SW 1271 (cell line): ENCODE measurements at places on chromosomes 6 and 20.
A peak's percentile ranks its signal among the peaks of the same experiment; 100 is the strongest.

DNA sequence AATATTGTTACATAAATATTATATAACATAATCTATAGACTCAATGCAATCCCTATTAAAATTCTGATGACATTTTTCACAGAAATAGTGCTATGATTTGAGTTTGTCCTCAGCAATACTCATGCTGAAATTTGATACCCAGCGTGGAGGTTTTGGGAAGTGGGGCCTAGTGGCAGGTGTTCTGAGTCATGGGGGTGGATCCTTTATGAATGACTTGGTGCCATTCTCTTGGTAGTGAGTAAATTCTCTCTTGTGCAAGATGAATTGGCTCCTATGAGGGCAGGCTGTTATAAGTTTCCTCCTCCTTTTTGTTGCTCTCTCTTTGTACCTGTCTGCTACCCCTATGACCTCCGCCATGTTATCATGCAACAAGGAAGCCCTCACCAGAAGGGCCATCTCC is 65.8 kb downstream of the SHPRH start:
- DNase-seq: no peak

- peak; percentile 16 for DNase-seq
Observed at GRCh38 chr6:109961611-109962041, 16.5 kb upstream of the GPR6 start.

- DNase-seq: no peak
Observed at GRCh38 chr6:92415656-92416055, 1003.7 kb downstream of the EPHA7 start.

DNA sequence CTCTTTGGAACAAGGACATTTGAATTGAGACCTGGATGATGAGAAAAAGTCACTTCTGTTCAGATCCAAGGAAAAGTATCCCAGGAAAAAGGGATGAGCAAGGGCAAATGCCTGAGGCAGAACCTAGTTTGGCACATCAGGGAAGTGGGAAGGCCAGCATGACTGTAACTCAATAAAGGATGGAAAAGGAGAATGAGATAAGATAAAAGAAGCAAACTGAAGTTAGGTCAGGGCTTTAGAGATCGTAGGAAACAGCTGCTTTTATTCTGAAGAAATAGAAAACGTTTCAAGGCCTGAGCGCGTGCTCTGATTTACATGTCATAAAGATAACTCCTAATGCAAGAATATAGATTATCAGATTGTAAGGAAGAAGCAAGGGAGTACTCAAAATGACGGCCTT is 450.0 kb downstream of the FRK start:
- DNase-seq: no peak

- DNase-seq: no peak
Observed at GRCh38 chr6:29965563-29965872, 23.2 kb downstream of the HLA-A start.

- peak; percentile 67 for DNase-seq
Observed at GRCh38 chr6:31079656-31080261, 32.6 kb downstream of the C6orf15 start.

- peak; percentile 68 for DNase-seq
Observed at GRCh38 chr20:45993197-45993951, 15.3 kb upstream of the MMP9 start.

DNA sequence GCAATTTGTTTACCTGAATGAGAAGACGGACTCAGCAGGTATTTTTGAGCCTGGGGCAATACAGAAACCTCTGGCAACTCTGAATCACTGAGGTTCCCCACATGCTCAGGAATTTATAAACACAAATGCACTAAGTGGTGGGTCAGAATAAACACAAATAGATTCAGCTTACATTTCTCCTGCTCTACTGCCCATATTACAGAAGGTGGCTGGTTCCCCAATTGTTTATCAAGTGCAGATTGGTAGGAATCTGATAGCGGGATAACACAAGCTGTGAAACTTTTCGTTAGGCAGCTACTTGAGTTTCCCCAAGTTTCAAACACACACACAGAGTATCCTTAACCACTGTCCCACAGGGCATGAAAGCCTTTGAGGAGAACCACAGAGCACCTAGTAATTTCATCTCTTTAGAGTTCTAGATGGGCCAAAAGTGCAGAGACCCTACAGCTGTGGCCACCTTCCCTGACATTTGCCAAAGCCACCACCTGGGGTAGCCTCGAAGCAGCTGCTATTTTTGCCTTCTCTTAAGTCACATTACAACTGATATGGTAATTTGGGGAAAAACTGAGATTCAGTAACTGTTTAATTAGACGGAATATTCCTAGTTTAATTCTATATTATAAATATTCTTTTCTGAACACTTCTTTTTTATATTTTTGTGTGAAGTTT is 204.2 kb upstream of the PTCHD4 start:
- no peak for DNase-seq

- DNase-seq: no peak
Observed at GRCh38 chr6:167996424-167997199, 859 bp upstream of the KIF25 start.

- no peak for DNase-seq
Observed at GRCh38 chr6:45206793-45207492, 121.2 kb upstream of the RUNX2 start.

DNA sequence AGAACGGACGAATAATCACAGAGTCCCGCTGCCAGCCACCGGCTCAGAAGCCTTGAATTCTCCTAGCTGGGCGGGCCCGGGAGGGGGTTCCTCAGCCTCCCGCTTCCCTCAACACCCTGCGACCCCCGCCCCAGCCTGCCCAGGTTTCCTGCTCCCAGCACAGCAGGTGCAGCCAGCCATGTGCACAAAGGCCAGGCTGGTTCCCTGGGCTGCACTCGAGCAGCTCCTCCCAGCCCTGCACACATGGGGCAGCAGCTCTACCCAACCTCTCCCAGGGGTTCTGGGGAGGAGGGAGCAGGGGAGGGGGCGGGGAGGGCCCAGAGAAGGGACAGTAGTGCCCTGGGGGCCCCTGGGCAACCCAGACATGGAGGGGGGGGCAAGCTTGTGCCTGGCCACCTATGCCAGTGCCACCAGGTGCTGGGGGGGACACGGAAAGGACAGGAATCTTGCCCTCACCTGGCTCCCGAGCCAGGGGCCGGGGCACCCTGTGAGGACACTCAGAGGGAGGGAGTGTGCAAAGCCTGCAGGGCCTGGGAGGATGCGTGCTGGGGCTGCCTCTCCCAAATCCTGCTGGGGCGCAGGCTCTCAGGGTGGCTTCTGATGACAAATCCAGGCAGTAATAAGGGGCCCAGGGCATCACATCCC is 1.2 kb upstream of the NTSR1 start:
- no peak for DNase-seq

- no peak for DNase-seq
Observed at GRCh38 chr6:16839631-16840179, 78.4 kb upstream of the ATXN1 start.

DNA sequence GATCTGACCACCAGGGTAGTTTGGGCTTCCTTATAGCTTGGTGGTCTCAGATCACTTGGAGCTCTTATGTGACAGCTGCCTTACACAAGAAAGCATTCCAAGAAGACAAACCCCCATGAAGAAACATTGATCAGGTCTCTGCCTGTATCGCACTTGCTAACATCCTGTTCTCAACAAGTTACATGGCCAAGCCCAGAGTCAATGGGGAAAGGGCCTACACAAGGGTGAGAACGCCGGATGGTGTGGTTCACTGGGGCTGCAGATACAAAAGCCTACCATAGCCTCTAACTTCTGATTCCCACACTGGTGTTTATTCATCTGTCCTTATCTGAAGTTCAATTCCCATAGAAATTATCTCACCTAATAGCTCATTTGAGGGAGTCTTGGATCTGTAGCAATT is 235.5 kb downstream of the SYNDIG1 start:
- no peak for DNase-seq

GRCh38 chr20:7038029-7038428 is 270.5 kb downstream of the BMP2 start:
- DNase-seq: no peak

GRCh38 chr6:21595285-21596144 is 2.0 kb downstream of the SOX4 start:
- DNase-seq: no peak

GRCh38 chr6:157855325-157855724 is 32.3 kb downstream of the SNX9 start:
- DNase-seq: no peak

DNA sequence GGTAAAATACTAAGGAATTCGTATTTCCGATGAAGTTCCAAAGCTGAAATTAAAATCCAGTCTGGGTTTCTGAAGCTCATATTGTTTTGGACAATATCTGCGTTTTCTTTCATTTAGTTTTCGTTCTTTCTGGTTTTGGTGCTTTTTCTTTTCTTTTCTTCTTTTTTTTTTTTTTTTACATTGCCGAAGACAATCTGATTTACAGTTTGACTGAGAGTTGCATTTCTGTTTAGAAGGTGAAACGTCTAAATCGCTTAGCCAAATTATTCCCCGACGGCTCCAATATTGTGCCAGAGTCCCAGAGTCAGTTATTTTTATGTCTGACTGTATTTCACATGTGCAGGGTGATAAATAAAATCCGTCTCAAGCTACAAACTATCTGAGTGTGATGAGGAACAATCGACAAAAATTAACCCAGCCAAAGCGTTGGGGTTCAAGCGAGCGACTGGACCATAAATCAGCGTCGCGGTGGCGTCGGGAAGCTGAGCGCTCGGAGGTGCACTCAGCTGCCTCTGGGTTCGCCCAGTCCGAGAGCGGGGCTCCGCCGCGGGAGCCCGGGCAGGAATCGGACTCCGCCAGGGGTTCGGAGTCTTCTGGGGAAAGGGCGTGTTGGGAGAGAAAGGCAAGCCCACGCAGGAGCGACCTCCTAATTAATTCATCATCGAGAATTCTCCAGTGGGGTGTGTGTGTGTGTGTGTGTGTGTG is 8.2 kb upstream of the TBX18 start:
- DNase-seq: no peak

DNA sequence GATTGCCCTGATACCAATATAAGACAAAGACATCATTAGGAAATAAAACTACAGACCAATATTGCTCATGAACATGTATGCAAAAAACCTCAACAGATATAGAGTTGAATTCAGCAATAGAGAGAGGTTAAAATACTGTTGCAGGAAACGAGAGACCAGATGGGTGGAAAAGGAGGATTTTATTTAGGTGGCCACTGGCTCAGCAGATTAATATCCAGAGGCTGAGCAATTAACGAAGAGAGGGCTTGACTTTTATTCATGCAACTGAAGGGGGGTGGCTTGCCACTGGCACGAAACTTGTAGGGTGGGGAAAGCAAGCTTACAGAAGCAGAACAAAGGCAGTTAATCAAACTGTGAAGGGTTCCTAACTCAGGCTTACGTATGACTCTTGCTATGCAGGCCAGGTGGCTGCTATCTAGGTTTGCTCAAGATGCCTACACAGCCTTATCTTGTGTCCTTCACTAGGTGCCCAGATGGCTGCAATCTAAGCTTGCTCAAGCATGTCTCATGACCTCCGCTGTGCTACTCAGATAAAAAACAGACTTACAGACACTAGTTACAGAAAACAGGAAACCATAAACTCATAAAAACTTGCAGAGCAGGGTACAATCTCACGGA is 126.4 kb downstream of the MMUT start:
- DNase-seq: no peak

GRCh38 chr6:165308926-165309731 is at the start of gene C6orf118:
Gene C6orf118, minus strand, starts transcription at chr6:165309605. Its CDS starts 19 bp downstream, at chr6:165309586.
- DNase-seq: no peak

DNA sequence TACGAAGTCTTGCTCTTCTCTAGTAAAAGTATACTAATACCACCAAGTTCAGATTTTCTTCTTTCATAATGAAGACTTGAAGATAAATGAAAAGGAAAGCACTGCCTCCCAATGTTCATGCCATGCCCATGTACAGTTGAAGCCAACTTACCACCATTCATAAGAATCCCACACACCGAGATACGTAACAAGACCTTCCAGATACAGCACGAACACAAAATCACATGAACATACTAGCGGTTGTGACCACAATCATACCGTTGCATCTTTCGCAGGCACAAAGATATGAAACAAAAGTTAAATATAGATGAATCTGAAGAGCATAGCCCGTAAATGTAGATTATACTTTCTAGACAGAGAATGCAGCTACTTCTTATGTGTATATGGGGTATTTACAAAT is 412.5 kb downstream of the CBLN4 start:
- DNase-seq: no peak

DNA sequence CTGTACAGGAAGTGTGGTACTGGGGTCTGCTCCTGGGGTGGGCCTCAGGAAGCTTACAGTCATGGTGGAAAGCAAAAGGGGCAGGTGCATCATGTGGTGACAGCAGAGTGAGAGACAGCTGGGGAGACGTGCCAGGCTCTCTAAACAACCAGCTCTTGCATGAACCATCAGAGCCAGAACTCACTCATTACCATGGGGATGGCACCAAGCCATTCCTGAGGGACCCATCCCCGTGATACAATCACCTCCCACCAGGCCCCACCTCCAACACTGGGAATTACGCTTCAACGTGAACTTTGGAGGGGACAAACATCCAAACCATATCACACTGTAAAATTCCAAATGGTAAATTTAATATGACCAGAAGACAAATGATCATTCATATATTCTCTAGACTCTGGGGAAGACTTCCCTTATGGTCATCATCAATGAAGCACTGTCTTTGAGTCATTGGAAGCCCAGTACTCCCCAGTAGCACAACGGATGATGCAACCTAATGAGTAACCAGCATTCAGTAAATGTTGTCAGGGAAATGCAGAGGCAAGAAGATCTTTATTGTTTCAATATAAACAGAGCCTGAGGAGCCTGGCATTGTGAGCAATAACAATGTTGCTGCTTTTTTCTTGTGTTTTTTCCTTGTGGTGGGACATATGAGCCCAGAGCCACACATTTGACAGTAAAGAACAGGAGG is 48.2 kb upstream of the RALY start:
- DNase-seq: no peak

GRCh38 chr6:17703256-17703694 is 3.5 kb downstream of the NUP153 start:
- DNase-seq: peak; percentile 54

GRCh38 chr6:80566361-80566760 is 459.9 kb downstream of the BCKDHB start:
- DNase-seq: no peak

- DNase-seq: no peak
Observed at GRCh38 chr6:78525976-78526375, 341.4 kb upstream of the IRAK1BP1 start.

- no peak for DNase-seq
Observed at GRCh38 chr6:44867571-44868334, 460.4 kb upstream of the RUNX2 start.

DNA sequence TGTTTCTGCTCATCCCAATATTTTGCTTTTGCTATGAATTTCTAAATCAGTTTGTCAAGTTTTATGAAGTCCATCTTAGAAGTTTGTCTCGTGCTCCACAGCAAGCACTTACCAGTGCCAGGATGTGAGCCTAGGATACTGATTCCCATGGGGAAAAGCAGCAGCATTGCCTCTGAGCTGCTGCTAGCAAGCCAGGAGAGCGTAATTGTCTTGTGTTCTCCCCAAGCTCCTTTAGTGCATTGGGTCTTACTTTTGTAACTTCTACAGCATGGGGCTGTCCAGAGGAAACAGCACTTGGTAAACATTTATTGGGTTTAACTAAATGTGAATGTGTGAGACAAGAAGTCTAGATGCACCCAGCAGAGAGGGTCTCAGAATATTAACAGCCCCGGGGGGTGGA is 76.1 kb downstream of the RNF182 start:
- DNase-seq: no peak

GRCh38 chr20:23146181-23146580 is 60.1 kb upstream of the CD93 start:
- DNase-seq: no peak

GRCh38 chr6:170179616-170180324 is 111.1 kb downstream of the DLL1 start:
- DNase-seq: no peak

- DNase-seq: no peak
Observed at GRCh38 chr6:106255306-106255705, 70.3 kb downstream of the ATG5 start.
